ENCODE measurements at places on chromosomes 1 and 21.

GRCh38 chr1:18951416-18951815 is 5.1 kb downstream of the IFFO2 start:
- DNase-seq = no peak

- DNase-seq = no peak
Measured at GRCh38 chr1:56200896-56201295, 378.5 kb downstream of the PLPP3 start.

GRCh38 chr1:6485168-6486101 is 6.0 kb downstream of the PLEKHG5 start:
- no peak for DNase-seq

GRCh38 chr1:234715252-234716014 is 105.5 kb upstream of the IRF2BP2 start:
- no peak for DNase-seq

DNA sequence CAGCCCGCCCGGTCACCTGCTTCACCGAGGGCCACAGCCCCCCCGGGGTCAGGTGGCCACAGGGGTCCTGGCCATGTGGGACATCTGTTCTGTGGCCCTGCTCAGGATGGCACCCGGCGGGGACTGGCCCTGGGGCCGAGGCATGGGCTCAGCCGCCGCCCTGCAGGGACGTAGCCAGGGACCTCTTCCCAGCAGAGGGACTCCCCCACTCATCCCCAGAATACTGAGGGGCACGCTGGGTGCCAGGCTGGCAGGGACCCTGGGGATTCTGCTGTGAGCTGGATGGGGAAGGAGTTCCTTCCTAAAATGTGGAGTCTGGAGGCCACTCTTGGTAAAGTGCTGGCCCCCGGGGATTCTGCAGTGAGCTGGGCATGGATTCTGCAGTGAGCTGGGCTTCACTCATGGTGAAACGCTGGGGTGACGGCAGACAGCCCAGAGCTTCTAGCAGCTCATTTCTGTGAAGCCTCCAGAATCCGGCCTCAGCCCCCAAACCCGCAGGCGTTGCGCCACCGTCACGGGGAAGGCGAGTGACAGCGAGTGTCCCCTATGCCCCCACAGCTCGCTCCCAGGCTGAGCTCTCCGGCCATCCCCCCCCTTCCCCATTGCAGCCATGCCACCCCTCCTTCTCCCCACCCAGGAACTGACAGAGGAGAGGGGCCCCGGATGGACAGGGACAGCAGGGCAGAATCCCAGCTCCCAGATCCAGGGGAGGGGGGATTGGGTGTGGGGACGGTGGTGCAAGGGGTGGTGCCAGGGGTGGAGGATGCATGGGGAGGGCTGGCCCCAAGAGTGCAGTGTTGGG is 1.4 kb downstream of the ITGB2 start:
- no peak for DNase-seq

DNA sequence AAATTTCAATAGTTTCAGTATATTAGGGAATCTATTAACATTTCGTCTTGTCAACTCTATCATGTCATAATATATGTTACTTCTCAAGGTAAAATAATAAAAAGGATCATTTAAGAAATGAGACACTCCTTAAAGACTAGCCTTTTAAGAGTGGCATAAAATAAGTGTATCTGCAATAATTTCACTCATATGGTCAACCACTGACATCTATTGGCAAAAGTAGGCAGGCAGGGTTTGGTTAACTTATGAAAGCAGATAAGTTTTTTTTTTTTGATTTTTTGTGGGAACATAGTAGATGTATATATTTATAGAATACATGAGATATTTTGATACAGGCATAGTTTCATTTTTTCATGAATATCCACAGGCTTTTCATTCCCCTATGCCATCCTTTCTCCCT is 5.5 kb upstream of the RGS21 start:
- no peak for DNase-seq

- DNase-seq = peak; percentile 95
Measured at GRCh38 chr1:227793948-227794816, 21.3 kb upstream of the PRSS38 start.

DNA sequence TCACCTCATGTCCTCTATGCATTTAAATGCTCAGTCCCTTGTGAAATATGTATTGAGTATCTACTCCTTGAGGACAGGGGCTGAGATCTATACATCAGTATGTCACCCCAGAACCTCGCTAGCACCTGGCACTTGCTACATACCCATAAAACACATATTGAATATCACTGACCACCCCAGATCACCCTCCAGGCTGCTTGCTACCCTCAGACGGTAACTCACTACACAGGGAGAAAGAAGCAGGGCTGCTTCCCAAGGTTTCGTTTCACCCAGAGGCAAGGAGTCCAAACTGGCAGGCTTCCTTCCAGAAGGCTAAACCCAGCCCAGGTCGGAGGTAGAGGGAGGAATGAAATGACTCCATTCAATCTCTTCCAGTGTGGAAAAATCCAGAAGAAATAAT is 8.5 kb downstream of the INKA2 start:
- DNase-seq = no peak

DNA sequence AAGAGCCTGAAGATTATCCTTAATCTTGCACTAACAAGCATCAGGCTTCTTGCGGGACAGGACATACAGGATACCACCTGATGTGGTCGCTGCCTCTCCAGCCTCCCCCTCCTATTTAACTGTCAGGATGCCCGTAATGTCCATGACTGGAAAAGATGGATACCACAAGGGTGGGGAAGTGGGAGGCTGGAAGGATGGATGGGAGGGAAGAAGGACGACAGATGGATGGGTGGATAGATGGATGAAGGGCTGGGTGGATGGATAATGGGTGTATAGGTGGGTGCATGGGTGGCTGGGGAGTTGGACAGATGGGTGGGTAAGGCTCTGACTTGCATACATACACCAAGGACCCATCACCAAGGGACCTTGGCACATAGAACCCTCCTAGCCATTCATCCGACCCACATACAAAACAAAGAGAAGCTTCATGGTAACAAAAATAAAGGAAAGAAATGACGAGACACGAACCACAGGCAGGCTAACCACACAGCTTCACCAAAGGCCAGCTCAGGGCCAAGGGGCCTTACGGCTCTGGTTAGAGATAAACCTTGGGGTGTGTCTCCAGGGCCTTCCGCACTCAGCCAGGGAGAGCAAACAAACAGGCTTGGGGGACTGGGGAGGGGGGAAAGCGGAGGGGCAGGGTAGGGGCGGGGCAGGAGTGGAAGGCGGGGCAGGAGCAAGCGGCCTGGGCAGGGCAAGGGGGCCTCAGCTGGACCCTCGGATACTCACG is 50.5 kb downstream of the HSPG2 start:
- DNase-seq = no peak

- DNase-seq = peak; percentile 8
Measured at GRCh38 chr21:17128132-17128531, 384.7 kb upstream of the CXADR start.

DNA sequence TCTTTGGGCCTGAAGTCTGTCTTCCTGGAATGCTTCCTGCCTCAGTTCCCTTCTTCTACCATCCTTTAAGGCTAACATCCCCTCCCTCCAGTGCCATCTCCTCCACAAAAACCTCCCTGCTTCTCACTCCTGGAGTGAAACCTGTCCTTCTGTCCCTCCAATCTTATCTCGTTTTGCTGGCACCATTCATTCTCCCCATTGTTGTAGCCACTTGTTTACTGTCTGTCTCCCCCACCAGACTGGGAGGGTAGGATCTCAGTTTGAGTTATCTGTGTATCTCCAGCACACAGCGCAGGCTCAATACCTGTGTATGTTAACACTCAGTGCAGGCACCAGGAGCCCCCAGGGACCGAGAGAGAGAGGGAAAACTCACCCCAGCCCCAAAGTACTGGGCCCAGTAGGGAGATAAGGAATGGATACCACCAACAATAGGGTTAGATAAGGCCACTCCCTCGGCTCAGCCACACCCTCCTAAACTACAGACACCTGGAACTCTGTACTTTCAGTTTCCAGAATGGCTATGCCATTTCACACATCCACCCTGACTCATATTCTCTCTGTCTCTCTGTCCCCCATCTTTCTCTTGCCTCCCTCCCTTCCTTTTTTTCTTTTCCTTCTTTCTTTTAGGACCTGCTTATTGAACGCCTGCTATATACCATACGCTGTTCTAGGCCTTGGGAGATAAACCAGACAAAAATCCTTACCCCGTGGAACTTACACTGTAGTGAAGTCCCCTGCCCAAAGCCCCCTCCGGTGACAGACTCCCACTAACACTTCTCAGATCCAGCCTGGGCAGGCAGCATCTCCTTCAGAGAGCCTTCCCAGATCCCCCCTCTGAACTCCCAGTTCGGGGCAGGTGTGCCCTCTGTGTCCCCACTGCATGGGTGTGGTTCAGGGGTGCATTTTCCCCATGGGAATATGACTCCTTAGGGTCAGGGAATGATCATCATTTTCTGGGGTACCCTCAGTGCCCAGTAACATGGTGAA is 3.3 kb upstream of the SSBP3 start:
- DNase-seq = peak; percentile 82

DNA sequence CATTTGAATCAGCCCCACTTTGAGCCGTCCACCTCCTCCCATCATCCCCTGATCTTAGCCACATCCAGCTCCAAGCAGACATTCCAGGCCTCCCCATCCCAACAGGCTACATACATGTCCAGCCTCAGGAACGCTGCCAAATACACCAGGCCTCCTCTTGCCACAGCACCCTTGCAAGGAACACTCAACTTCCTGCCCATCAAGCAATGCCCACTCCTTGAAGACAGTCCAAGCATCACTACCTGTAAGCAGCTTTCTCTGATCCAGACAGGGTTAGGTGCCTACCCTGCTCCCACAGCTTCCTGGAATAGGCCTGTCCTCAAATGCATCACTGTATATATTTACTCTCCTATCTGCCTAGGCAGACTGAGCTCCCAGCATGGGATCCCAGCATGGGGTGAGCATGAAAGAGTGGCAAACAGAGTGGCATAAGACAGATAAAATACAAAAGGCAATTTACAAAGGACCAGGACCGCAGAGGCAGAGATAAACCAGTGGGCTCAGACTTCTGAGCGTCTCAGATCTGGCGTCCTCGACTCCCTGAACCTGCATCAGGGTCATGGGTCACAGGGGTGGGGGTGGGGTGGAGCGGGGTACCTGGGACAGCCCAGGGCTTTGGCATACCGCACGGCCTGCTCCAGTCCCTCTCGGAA is 816 bp downstream of the HYI start:
- peak; percentile 45 for DNase-seq

GRCh38 chr21:21114461-21114860 is 116.3 kb downstream of the NCAM2 start:
- no peak for DNase-seq

GRCh38 chr1:39104158-39105060 is 78.3 kb downstream of the NDUFS5 start:
- peak; percentile 76 for DNase-seq

DNA sequence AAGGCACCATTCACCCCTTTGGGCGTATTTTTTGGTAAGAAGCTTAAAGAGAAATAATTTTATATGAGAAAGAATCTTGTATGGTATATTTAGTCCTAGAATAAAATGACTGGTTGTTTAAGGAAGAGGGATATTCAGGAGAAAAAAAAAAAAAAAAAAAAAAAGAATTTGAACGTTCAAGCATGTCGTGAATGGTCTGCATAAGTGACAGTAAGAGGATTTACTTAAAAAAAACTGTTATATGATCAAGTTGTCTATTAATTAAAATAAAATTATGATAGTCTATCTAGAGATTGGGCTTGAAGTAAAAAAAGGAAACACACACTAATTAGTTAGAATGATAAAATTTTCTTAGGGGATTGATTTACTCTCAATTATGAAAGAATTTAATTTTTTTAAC is 11.7 kb upstream of the OR14I1 start:
- DNase-seq = no peak

- DNase-seq = no peak
Measured at GRCh38 chr1:902802-903201, 20.9 kb upstream of the SAMD11 start.

DNA sequence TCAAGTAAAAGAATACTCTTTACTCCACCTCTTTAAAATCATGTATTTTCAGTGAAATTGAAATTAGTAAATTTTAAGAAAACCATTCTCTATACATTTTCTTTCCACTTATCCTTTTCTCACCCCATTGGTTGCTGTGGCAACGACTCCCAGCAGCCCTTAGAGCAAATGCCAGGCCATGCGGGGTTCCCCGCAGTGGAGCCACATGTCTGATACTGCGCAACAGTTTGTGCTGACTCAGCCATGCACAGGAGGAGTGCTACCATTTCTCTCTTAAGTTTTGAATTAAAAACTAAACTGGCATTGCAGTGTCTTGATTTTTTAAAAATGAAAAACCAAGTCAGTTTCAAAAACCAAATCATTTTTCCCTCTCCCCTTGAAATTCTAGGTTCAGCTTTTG is 214.1 kb upstream of the L1TD1 start:
- no peak for DNase-seq

DNA sequence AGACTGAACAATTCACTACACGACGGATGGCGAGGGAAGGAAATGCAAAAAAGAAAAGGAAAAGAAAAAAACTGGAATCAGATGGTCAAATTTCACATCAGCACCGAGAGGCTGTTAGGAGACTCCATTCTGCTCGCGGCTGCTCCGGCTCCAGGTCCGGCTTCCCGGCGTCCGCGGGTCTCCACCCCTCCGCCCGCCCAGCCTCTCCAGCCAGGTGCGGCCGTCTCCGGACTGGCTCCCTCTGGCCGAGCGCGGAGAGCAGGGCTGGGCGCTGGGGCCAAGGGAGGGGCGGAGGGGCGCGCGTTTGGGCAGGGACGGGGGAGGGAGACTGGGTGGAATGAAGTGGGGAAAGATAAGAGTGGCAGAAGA is 332 bp downstream of the KCNJ6 start:
- DNase-seq = peak; percentile 57

- no peak for DNase-seq
Measured at GRCh38 chr1:16132325-16132785, 23.5 kb downstream of the EPHA2 start.

GRCh38 chr1:88001460-88001859 is 672.8 kb downstream of the LMO4 start:
- no peak for DNase-seq

DNA sequence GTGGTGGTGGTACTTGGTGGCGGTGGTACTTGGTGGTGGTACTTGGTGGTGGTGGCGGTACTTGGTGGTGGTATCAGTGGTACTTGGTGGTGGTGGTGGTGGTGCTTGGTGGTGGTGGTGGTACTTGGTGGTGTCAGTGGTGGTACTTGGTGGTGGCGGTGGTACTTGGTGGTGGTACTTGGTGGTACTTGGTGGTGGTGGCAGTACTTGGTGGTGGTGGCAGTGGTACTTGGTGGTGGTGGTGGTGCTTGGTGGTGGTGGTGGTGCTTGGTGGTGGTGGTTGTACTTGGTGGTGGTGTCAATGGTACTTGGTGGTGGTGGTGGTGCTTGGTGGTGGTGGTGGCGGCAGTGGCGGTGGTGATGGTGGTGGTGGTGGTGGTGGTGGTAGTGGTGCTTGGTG is 20.2 kb downstream of the COQ8A start:
- no peak for DNase-seq

DNA sequence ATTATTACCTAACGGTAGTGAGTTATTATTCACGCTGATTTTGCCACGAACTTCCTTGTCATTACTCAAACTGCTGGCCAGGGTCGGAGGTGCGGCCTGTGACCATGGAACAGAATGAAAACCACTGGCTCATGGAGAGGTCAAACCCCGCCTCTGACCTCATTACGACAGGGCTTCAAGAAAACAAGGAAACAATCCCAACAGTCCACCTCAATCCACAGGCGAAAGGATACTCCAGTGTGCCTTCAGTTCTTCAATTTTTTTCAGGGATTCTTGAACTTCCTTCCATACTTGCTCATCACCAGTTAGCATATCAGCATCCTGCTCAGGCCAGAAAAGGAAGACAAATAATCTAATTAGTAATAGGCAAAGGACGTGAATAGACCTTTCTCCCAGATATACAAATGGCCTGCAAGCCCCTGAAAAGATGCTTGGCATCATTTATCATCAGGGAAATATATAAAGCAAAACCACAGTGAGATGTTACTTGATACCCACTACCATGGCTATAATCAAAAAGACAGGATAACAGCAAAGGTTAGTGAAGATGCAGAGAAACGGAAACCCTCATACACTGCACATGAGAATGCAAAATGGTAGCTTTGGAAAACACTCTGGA is 643.4 kb downstream of the SMYD3 start:
- no peak for DNase-seq
